ENCODE measurements at places on chromosomes 11 and 22. TPM values are rescaled to one million over a fixed set of nuclear protein-coding genes. Genes with fewer than 3 reads are reported as not detected.

Gene OR4D6
- total RNA-seq = not detected

DNA sequence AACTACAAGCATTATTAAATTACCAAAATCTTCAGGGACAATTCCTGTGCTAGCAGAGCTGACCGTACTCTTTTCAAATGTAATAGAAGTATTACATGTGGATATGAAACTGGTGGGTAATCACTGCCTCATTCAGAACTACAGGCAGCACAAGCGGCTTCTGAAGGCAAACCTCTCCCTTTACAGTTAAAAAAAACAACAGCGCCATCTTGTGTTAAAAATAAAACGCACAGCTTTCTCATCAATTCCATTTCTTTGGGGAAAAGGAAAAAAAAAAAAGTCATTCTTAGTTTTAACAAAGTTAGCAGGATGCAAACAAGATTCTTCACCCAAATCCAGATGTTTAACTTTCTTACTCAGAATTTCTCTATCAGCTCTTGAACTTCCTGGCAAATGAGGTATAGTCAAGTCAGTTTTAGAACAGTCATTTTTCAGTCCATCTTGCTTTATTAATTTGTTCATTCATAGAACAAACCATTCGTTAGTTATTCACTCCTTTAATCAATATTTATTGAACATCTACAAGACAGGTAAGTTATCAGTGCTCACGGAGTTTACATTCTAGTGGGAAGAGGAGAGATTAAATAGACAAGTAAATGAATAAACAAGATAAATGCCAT, 331.8 kb upstream of the MPPED2 start:
- no peaks in the 10 kb centered on the region for H3K27me3 ChIP-seq
- no peak overlapping the region for H3K27ac ChIP-seq
- no peak overlapping the region for H3K4me3 ChIP-seq
- H3K36me3 ChIP-seq = no peaks in the 10 kb centered on the region
- no peaks in the 10 kb centered on the region for H3K4me1 ChIP-seq
- DNase-seq = peak; percentile 17

- H3K4me3 ChIP-seq = no peak overlapping the region
- no peaks in the 10 kb centered on the region for H3K27me3 ChIP-seq
- no peaks in the 10 kb centered on the region for H3K36me3 ChIP-seq
- DNase-seq = no peak
Observed at GRCh38 chr11:44145011-44145775, 49.7 kb downstream of the EXT2 start.

Gene CCDC89
- total RNA-seq = 1.7 TPM

DNA sequence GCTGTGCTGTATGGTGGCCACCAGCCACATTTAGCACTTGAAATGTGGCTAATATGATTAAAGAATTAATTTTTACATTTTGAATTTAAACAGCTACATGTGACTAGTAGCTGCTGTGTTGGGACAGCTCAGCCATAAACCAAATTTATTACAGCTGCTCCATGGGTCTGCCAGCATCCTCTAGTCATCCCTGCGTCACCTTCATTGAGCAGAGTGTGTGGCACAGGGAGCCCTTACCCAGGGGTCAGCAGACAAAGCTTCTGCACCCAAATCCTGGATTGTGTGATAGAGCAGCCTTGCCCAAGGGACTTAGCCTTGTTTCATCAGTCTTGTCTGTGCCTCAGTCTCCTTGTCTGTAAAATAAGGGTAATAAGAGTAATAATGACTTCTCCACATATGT, 19.4 kb upstream of the ACCSL start:
- no peak overlapping the region for H3K27ac ChIP-seq
- no peak for DNase-seq
- H3K4me1 ChIP-seq = no peaks in the 10 kb centered on the region
- no peak overlapping the region for H3K4me3 ChIP-seq
- no peaks in the 10 kb centered on the region for H3K36me3 ChIP-seq
- no peaks in the 10 kb centered on the region for H3K27me3 ChIP-seq

DNA sequence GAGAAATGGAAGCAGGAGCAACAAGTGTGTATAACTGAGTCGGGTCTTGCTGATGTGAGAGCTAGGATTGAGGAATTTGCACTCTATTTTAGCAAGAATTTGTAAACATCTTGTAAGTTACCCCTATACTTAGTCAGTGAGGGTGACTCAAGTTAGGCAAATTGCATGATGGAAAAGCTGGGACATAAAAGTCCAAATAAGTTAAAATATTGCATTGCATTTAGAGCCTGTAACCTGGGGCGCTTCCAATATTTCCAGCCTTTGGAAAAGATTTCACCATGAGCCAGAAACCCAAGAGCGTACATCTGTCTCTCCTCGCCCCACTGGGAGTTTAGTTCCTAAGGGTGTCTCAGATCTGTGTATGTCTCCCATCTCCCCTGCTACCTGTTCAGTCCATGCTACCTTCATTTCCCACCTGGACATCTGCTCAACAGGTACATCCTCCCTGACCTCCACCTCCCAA, 37.0 kb upstream of the ACCSL start:
- 0 out of 2 replicates have a peak, but pooled peaks cover 4% of the 10 kb centered on the region for H3K27me3 ChIP-seq
- H3K4me1 ChIP-seq = no peaks in the 10 kb centered on the region
- H3K27ac ChIP-seq = no peak overlapping the region
- H3K4me3 ChIP-seq = no peak overlapping the region
- no peak for DNase-seq

- H3K4me1 ChIP-seq = no peaks in the 10 kb centered on the region
- no peak overlapping the region for H3K27ac ChIP-seq
- no peak for DNase-seq
- H3K27me3 ChIP-seq = no peaks in the 10 kb centered on the region
Observed at GRCh38 chr22:44384563-44385295, 72.0 kb upstream of the SHISAL1 start.

- H3K27ac ChIP-seq = no peak overlapping the region
- no peaks in the 10 kb centered on the region for H3K27me3 ChIP-seq
- no peak overlapping the region for H3K4me3 ChIP-seq
- no peaks in the 10 kb centered on the region for H3K36me3 ChIP-seq
Observed at GRCh38 chr11:12329797-12330196, 47.6 kb upstream of the PARVA start.

Gene CD6
- total RNA-seq = 1.1 TPM

Gene SLC2A11
- total RNA-seq = 33.8 TPM

DNA sequence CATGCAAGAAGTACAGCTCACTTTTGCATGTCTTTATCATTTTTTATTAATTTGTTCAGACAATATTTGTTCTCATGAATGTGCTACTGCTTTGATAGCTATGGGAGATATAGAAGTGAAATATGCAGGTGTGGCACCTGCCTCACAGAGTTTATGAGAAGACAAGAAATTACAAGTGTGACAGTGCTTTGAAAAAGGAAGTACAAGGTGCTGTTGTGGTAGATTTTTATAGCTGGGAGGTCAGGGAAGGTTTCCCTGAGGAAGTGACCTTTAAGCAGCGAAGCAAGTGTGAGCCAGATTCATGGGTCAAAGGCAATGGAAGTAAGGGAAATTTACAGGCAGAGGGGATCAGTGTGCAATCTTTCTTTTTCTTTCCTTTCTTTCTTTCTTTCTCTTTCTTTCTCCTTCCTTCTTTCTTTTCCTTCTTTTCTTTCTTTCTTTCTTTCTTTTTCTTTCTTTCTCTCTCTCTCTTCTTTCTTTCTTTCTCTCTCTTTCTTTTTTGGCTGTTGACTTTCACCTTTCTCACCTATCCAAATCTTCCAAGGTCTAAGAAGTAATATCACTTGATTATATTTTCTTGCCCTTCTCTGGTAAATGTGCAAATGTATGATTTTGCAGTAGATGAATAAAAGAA, 6.4 kb upstream of the BMAL1 start:
- no peak overlapping the region for H3K4me3 ChIP-seq
- no peak for DNase-seq
- H3K27me3 ChIP-seq = peaks cover 33% of the 10 kb centered on the region
- H3K36me3 ChIP-seq = no peaks in the 10 kb centered on the region
